ENCODE measurements at places on chromosomes 2 and 18. TPM values are rescaled to one million over a fixed set of nuclear protein-coding genes. Genes with fewer than 3 reads are reported as not detected.

- H3K36me3 ChIP-seq = no peaks in the 10 kb centered on the region
- H3K27me3 ChIP-seq = no peaks in the 10 kb centered on the region
- no peak for DNase-seq
- no peaks in the 10 kb centered on the region for H3K4me1 ChIP-seq
- no peak overlapping the region for H3K4me3 ChIP-seq
Measured at GRCh38 chr2:179096090-179096489, 46.2 kb upstream of the CCDC141 start.

DNA sequence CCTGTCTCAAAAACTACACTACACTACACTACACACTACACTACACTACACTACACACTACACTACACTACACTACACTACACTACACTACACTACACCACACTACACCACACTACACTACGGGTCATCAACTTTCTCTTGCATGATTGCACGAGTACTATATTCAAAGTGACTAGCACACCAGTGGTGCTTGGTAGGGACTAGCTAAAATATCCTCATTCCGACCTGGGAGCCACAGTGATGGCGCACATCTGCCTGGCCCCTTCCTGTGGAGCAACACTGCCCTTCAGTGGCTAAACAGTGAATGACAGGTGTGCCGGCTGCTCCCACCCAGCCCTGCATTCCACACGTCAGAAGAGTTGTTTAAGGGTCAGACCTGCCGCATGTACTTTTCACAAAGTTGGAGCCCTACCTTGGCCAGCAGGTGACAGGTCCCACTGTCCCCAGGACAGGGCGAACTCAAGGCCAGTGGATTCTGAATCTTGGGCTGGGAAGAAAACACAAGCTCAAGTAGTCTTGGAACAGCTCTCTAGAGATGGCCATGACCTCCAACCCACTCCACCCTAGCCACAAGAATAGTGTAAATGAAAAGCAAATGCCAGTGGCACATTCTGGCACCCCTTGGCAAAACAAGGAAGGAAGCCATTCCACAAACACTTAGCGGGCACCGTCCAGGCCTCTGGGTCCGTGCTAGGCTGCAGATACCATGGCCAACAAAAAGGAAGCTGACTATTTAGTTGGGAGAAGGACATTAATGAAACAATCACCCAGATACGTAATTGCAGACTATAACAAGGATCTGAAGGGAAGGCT lies 79.7 kb upstream of the MSH2 start:
- H3K27me3 ChIP-seq = no peaks in the 10 kb centered on the region
- H3K4me3 ChIP-seq = no peak overlapping the region
- peak; percentile 91 for DNase-seq
- H3K36me3 ChIP-seq = 0 out of 2 replicates have a peak, but pooled peaks cover 1% of the 10 kb centered on the region
- H3K4me1 ChIP-seq = peaks cover 28% of the 10 kb centered on the region

GRCh38 chr2:236964291-236964690 lies 121.4 kb upstream of the COPS8 start:
- no peak overlapping the region for H3K27ac ChIP-seq
- DNase-seq = no peak
- no peaks in the 10 kb centered on the region for H3K27me3 ChIP-seq
- no peaks in the 10 kb centered on the region for H3K36me3 ChIP-seq
- H3K4me3 ChIP-seq = no peak overlapping the region
- peaks cover 18% of the 10 kb centered on the region for H3K4me1 ChIP-seq

DNA sequence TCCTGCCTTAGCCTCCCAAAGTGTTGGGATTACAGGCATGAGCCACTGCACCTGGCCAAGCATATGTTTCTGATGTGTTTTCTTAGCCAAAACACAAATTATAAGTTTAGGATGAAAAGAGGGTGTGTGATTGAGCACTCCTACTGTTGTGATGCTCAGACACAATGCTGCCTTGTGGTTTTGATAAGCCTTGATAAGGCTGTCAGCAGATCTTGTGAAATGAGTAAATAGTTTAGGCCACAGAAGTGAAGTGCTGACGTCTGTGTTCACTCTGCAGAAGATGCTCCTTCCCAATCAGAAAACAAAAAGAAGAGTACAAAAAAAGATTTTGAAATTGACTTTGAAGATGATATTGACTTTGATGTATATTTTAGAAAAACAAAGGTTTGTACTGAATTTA lies 24.3 kb downstream of the NCAPH start:
- H3K4me3 ChIP-seq = no peak overlapping the region
- no peak overlapping the region for H3K27ac ChIP-seq
- H3K4me1 ChIP-seq = no peaks in the 10 kb centered on the region
- DNase-seq = no peak
- no peaks in the 10 kb centered on the region for H3K27me3 ChIP-seq

- H3K4me3 ChIP-seq = no peak overlapping the region
- DNase-seq = no peak
- no peaks in the 10 kb centered on the region for H3K36me3 ChIP-seq
- no peak overlapping the region for H3K27ac ChIP-seq
Measured at GRCh38 chr2:4134551-4135550, 431.5 kb downstream of the DCDC2C start.

- DNase-seq = no peak
- no peaks in the 10 kb centered on the region for H3K27me3 ChIP-seq
- H3K4me1 ChIP-seq = no peaks in the 10 kb centered on the region
- no peaks in the 10 kb centered on the region for H3K36me3 ChIP-seq
- H3K4me3 ChIP-seq = no peak overlapping the region
Measured at GRCh38 chr2:79686884-79687283, 174.0 kb downstream of the CTNNA2 start.

DNA sequence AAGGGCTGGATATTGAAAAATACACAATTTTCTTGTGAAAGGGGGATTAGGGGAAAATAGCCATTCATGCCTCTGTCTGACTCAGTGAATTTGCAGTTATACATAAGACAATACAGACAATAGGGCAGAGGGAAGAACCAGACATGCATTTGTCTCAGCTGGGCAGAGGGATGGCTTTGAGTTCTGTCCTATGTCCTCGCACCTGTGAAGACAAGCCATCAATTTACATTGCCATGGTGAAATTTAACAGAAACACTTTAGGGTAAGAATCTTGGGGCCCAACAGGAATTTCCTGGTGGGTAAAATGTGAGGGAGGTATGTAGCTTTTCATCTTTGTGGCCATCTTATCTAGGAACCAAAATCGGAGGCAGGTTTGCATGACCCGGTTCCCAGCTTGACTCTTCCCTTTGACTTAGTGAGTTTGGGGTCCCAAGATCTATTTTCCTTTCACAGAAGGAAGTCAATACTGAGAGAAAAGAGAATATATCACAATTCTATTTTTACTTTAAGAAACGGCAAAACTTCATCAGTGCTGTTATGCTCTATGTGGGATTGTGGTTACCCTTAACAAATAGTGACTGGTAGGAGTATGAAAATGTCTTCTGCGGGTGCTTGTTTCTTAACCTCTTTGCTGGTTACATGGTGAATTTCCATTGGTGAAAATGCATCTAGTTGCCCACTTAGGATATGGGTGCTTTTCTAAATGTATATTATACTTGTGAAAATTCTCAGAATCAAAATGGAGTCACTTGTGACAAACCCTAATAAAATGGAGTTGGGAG lies 221.8 kb downstream of the SPP2 start:
- H3K4me1 ChIP-seq = peaks cover 9% of the 10 kb centered on the region
- no peak overlapping the region for H3K27ac ChIP-seq
- DNase-seq = no peak
- no peaks in the 10 kb centered on the region for H3K36me3 ChIP-seq

FAM124B gene
- total RNA-seq = not detected

GRCh38 chr2:196607073-196607472 lies 32.4 kb upstream of the CCDC150 start:
- no peak for DNase-seq
- no peaks in the 10 kb centered on the region for H3K4me1 ChIP-seq
- H3K27ac ChIP-seq = no peak overlapping the region
- no peak overlapping the region for H3K4me3 ChIP-seq
- H3K36me3 ChIP-seq = no peaks in the 10 kb centered on the region
- no peaks in the 10 kb centered on the region for H3K27me3 ChIP-seq

ILKAP gene
- total RNA-seq = 31.6 TPM

- no peak overlapping the region for H3K27ac ChIP-seq
- no peak for DNase-seq
- no peak overlapping the region for H3K4me3 ChIP-seq
- H3K27me3 ChIP-seq = no peaks in the 10 kb centered on the region
- no peaks in the 10 kb centered on the region for H3K4me1 ChIP-seq
Measured at GRCh38 chr2:156445296-156446220, 9.4 kb downstream of the GPD2 start.

SPP2 gene
- not detected for total RNA-seq

DNA sequence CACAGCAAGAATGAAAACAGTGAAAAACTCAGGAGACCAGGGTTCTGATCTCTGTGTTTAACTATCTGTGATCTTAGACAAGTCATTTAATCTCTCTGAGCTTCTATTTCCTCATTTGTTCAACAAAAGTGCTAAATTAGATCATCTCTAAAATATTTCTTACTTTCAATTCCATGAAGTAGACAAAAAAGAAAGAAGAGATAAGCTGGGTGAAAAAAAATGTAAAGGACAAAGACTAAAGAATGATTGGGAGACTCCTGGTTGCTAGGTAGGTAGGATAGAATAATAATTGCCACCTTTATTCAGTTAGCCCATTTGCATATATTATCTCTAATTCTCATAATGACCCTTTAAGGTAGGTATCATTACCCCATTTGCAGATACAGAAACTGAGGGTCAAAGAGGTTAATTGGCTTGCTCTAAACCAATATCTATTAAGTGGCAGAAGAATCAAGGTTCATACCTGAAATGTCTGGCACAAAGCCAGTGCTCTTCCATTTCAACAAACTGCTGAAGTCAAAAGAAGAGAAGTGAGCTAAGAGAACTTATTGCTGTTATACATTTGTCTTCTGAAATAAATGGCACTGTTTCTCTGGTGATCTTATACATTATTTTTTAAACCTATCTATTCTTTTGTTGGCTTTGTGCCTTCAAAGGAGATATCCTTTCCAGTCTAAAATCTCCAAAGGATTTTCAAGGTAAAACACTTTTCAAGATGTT lies 141.7 kb downstream of the OTX1 start:
- DNase-seq = peak; percentile 5
- H3K4me1 ChIP-seq = peaks cover 38% of the 10 kb centered on the region
- peak overlapping the region; percentile 53 for H3K27ac ChIP-seq
- no peak overlapping the region for H3K4me3 ChIP-seq

GRCh38 chr2:134500211-134500935 lies 218.4 kb downstream of the TMEM163 start:
- H3K4me1 ChIP-seq = no peaks in the 10 kb centered on the region
- no peaks in the 10 kb centered on the region for H3K36me3 ChIP-seq
- DNase-seq = no peak
- H3K27me3 ChIP-seq = no peaks in the 10 kb centered on the region
- no peak overlapping the region for H3K27ac ChIP-seq

SERPINB10 gene
- not detected for total RNA-seq

DNA sequence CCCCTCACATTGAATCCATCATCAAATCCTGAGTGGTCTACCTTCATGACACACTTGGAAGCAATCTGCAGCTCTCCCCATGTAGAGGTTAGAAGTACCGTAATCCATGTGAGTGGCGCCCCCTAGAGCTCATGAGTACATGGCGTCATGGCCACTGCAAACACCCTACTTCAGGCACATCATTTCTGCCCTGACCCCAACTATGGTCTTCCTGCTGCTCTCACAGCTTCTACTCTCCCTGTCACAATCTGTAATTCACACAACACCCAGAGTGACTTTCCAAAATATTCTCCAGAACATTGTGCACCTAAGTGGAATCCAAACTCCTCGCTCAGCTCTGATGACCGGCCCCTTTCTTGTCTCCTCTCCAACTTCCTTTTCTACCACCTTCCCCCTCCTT lies 141.9 kb downstream of the ANKRD44 start:
- no peaks in the 10 kb centered on the region for H3K36me3 ChIP-seq
- DNase-seq = peak; percentile 64
- H3K27ac ChIP-seq = no peak overlapping the region
- no peak overlapping the region for H3K4me3 ChIP-seq

DNA sequence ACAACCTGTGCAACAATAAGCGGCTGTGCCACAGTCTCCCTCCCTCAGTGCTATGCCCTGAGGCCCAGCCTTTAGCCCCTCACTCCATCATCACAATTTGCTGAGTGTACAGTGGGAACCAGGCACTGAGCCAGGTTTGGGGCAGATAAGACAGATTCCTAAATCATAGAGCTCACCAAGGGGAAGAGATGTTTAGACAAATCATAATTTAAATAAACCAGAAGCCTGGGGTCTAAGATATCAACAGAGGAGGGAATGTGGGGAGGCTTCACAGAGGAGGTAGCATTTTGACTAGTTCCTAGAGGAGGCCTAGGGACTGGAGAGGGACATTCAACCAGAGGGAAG lies 139.3 kb upstream of the EPAS1 start:
- H3K27ac ChIP-seq = no peak overlapping the region
- no peak for DNase-seq
- no peaks in the 10 kb centered on the region for H3K27me3 ChIP-seq
- H3K4me1 ChIP-seq = peaks cover 9% of the 10 kb centered on the region
- H3K4me3 ChIP-seq = no peak overlapping the region
- no peaks in the 10 kb centered on the region for H3K36me3 ChIP-seq

TP53I3 gene
- 24.8 TPM for total RNA-seq

- no peak overlapping the region for H3K4me3 ChIP-seq
- no peak overlapping the region for H3K27ac ChIP-seq
- H3K36me3 ChIP-seq = no peaks in the 10 kb centered on the region
Measured at GRCh38 chr2:216370961-216371712, 1.1 kb downstream of the MARCHF4 start.

SAG gene
- not detected for total RNA-seq

Data from Caco-2 (cell line).